ENCODE measurements at places on chromosomes 11 and 22.
A peak's percentile ranks its signal among the peaks of the same experiment; 100 is the strongest.

- DNase-seq, result no peak
Measured at GRCh38 chr22:46769191-46769675, 6.8 kb downstream of the TBC1D22A start.

DNA sequence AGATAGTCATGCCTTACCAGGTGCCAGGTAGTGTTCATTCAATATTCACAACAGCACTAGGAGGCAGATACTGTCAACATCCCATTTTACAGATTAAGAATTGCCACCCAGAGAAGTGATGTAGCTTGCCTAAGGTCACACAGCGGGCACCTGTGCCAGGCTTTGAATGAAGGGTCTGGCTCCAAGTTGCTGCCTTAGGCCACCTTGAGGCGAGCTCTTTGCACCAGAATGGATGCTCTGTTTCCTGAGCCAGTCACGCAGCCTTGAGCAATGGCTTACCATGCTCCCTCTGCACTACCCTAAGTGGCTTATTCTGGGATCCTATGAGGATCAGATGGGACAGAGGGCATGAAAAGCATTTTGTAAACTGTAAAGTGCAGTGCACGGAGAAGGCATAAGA lies 25.1 kb upstream of the TIMP3 start:
- DNase-seq, result no peak

DNA sequence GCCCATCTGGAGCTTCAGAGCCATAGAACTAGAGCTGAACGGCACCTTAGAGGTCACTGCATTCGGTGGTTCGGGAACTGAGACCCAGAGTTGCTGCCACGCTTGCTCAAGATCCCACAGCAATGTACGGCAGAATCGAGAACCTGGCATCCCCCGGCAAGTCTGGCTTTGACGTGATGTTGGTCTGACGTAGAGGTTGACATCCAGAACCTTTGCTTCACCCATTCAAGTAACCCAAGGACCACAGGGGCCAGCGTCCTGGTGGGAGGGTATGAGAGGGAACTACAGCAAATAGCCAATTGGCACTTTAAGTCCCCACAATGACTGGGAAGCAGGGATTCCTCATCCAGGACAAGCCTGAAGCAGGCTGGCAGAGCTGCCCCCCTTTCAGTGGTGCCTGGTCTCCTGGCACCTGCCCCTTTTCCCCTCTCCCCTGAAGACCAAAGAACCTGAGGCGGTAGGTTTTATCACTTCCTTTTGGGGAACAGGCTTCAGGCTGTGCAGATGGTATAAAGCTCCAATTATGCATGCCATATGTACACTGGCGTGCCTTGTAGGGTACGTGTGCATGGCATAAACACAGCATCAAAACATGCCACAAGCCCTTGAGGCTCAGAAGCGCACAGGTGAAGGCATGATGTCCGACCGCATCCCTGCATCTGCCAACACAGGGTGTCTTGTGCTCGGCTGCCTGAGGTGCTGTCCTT lies 15.3 kb upstream of the TEF start:
- no peak for DNase-seq

DNA sequence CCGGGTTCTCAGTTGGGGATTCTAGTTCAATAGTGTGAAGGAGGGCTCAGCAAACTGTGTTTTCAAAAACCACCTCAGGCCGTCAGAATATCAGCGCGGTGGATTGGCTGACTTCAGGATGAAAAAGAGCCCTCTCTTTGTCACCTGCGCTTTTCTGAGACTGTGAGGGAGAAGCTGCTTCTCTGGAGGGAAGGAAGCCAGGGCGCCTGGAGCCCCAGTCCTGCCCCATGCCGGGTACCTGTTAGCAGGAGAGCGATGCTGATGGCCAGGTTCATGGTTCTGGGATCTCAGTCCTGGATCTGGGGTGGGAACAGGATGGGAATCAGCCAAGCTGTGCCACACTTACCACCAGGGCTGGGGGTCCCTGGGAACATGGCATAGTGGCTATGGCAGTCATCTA lies 2.3 kb downstream of the THY1 start:
- no peak for DNase-seq

DNA sequence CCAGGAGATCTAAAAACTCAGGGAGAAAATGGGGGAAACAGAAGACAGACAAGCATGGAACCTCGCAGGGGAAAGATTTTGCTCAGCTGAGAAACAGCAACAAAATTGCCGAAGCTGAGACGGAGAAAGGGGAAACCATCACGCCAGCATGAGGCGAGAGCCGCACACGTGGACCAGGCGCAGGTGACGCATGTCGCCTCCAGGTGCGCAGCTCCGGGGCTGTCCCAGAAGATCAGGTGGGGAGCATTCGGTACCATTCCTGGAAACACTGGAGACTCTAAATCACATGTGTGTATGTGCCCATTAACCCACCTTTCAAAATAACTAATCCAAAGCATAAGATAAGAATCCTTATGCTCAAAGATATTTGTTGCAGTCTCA lies 121.7 kb downstream of the BRD1 start:
- DNase-seq, result no peak

- DNase-seq, result no peak
Measured at GRCh38 chr11:59728154-59728553, 14.5 kb upstream of the OR10V1 start.

GRCh38 chr11:76230392-76230791 lies 24.1 kb upstream of the WNT11 start:
- no peak for DNase-seq

DNA sequence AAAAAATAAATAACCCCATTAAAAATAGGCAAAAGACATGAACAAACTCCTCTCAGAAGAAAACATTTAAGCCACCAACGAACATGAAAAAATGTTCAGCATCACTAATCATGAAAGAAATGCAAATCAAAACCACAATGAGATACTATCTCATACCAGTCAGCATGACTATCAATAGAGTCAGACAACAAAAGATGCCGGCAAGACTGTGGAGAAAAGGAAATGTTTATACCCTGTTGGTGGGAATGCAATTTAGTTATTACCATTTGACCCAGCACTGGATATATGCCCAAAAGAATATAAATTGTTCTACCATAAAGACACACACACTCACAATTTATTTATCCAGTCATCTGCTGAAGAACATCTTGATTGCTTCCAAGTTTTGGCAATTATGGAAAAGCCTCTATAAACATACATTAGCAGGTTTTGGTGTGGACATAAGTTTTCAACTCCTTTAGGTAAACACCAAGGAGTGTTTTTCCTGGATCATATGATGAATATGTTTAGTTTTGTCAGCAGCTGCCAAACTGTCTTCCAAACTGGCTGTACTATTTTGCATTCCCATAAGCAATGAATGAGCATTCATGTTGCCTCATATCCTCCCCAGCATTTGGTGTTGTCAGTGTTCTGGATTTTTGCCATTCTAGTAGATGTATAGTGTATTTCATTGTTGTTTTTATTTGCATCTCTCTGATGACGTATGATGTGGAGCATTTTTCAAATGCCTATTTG lies 28.0 kb downstream of the OR8D1 start:
- DNase-seq, result no peak

DNA sequence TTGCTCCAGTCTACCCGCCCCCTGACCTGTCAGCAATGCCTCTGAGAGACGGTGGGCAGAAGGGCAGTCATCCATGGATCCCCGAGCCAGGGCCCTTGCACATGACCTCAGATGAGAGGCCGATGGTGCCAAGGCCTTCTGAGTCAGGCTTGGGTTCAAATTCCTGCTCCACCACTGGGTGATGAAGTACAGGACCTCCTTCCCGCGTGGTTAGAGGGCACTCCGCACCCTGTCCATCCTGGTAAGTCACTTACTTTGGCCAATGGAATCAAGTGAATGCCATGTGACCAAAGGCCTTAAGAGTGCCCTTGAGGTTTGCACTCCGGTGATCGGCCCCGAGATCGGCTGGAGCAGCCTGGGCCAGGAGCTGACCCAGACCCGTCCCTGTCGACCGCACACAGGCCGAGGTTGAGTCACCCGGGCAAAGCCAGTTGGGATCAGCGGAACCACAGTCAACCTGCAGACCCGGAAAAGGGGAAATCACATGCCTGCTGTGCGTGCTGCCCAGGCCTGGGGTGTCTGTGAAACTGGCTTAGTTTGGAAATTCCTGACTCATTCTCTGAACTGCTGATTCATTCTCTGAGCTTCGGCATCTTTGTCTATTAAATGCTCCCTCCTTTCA lies 48.9 kb downstream of the RTL6 start:
- DNase-seq, result peak; percentile 17

- no peak for DNase-seq
Measured at GRCh38 chr22:49406879-49407587, 420.6 kb downstream of the BRD1 start.

- DNase-seq, result no peak
Measured at GRCh38 chr11:10590218-10590915, 21.9 kb upstream of the LYVE1 start.

GRCh38 chr22:23564276-23564675 lies 15.8 kb downstream of the IGLL1 start:
- DNase-seq, result no peak

- no peak for DNase-seq
Measured at GRCh38 chr11:9875862-9876261, 212.0 kb downstream of the SWAP70 start.

- no peak for DNase-seq
Measured at GRCh38 chr11:11010624-11011127, 152.8 kb upstream of the ZBED5 start.

DNA sequence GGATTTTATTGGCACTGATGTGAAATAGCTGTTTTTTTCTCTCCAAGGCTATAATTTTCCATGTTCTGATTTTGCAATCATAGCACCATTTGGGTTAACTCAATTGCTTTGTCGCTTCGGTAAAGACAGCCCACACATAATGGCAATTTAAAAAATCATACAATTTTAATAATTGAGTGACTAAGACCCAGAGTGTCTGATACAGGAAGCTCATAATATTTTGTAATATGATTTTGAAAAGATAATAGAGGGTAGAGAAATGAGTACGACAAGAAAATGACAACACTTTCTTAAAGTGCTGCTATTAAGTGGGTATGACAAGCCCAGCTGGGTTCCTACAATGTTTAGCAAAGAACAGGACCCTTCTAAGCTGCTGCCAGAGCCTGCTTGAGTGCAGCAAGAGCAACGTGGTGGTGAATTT lies 439.1 kb downstream of the METTL15 start:
- no peak for DNase-seq

DNA sequence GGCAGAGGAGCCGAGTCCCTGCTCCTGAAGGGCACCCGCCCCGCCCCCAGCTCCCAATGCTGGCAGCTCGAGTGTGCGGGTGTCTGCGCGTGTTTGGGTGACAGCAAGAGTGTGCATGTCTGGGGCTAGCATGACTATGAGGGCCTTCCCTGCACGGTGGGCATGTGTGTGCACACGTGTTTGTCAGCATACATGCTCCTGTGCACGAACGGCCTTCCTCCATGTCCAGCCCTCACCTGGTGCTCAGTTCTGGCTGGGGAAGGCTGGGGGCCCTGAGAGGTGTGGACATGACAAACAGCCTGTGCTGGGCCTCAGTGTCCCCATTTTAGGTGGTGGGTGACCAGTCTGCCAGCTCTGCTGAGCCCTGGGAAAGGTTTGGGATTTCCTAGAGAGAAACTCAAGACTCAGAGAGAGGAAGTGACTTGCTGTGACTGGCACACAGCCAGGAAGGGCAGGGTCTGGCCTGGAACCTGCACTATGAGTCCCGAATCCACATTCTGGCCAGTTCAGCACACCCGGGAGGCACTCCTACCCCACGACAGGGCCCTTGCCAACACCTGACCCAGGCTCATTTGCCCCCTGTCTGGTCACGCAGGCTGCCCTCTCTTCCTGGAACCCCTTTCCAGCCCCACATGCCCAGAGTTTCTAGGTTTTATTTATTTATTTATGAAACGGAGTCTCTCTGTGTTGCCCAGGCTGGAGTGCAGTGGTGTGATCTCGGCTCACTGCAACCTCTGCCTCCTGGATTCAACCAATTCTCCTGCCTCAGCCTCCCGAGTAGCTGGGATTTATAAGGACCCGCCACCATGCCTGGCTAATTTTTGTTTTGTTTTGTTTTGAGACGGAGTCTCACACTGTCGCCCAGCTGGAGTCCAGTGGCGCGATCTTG lies 3.3 kb upstream of the SHISA8 start:
- DNase-seq, result peak; percentile 11

DNA sequence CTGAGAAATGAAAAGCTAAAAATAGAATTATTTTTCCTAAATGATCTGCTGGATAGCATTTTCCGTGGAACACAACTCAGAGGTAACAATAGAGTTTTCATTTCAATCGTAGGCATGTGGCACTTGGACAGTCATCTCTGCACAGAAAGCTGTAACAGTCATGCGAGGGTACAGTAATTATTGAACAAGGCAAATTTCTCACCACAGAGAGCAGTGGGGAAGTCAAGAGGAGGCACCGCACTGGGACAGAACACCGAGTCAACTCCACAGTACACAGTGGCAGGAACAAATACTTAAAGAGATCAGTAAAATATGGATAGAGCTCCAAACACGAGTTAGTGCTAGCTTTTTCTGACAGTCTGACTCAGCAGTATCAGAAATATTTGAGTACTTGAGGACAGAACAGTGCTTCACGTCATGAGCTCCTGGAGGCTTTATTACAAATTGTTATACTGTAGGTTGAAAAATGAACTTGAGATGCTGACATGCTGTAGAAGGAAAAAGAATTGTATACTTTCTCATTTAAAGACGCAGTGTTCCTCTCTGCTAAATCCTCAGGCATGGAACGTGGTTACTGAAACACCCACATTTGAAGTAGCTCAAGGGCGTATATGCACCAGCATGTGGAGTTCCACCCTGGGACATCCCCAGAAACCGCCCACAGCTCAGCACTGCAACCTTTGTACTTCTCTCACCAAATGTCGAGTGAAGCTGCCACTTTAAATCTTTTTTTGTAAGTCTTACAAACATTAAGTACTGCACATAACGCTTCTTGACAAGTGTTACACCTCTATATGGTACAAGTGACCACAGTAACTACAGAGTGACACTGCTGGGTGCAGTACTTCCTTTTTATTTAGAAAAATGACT lies 27.4 kb upstream of the YPEL1 start:
- no peak for DNase-seq
